ENCODE measurements at places on chromosomes 12 and 14.
A peak's percentile ranks its signal among the peaks of the same experiment; 100 is the strongest.

GRCh38 chr12:125105600-125105999, 40.4 kb downstream of the AACS start:
- no peak for DNase-seq

DNA sequence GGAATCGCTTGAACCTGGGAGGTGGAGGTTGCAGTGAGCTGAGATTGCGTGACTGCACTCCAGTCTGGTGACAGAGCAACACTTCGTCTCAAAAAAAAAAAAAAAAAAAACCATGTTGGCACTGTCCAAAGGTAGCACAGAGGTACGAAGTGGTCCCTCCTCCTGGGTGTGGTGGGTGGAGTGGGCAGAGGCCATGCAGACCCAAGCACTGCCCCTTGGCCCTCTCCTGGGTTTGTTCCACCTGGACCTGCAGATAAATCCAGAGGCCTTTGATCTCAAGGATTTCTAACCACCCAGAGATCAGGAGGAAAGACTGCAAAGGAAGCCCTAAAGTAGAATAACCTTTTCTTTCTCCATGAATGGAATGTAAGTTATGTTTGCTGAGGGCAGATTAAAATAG, 8.7 kb upstream of the GALNT6 start:
- no peak for DNase-seq

- peak; percentile 16 for DNase-seq
These were observed 141.2 kb downstream of the SYNE2 start for GRCh38 chr14:63993992-63994391.

- DNase-seq: peak; percentile 84
These were observed 43.6 kb downstream of the IRF2BPL start for GRCh38 chr14:76984787-76985375.

DNA sequence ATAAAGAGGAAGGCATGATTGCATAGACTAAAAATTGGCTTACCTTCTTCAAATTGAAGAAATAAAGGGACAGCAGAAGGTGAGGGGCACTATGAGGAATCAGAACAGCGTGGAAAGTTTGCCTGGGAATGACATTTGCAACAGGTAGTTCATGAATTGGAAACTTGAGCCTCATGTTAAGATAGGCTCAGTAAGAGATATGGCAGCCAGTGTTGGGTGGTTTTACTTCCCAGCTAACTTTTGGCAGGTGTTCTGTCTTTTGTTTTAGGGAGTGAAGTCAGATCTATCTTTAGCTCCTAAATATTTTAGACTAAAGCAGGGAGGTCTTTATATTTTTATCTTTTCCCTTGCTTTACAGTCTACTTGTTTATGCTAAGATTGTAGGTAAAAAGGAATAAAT, 122.4 kb downstream of the ANO6 start:
- DNase-seq: no peak

DNA sequence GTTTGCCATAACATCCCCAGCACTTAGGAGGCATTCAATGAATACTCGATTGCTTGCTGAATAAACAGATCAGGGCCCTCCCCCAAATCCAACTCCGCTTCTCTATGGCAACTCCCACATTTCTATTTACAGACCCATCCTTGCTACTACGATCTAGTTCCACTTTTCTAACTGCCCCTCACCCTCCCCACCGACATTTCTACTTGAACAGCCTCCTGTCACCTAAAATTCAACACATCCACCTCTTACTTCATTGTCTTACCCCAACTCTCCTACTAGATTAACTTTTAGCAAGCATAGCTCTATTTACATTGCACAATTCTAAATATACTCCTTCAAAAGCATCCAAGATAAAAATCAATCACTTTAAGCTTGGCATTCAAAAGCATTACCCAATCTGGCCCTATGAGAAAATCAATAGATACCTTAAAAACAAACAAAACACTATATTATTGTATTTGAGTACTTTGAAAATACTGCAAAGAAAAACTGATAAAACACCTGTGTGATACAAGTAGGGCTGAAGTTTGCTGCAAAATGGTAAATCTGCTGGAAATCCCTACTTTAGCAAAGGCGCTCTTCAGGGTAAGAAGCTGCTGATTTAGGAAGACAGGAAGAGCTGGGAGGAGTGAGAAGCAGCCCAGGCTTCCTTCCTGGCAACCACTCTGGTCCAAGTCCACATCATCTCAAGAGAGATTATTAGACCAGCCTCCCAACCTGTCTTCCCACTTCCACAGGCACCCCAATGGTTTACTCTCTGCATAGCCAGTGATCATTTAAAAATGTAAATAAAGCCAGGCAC, 96.4 kb downstream of the HECTD4 start:
- DNase-seq: no peak

DNA sequence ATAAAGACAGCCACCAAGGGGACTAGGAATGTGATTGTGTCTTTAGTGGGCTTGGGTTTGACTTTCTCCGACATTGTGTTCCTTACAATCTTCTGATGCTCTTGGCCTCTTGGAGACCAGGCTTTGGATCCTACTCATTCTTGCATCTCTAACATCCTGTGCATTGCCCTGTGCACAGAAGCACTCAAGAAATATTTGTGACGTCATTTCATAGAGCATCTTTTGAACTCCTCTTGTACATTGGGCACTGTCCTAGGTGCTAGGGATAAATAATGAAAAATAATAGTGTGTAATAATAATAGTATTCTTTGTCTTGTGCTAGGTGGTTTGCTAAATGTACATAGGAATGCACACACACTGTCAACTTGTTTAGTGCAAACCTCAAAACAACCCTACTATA, 108.8 kb upstream of the LHX5 start:
- DNase-seq: no peak

- no peak for DNase-seq
These were observed 103.4 kb upstream of the VASH1 start for GRCh38 chr14:76657846-76658245.

DNA sequence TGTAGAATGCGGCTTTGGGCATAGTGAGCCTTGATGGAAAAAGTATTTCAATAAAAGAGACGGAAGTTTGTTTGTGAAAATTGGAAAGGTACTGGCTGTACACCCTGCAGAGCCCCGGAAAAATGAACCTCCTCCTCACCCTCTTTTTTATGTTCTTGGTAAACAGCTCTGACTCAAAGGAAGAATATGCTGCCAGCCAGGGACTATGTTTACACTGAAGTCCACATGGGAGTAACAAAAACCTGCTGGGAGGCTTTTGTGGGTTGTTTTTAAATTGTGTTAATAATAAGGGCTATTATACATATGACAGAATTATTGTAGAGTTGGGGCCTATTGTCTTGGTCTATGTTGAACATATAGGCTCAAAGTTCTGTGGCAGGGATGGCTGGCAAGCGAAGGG, 70.7 kb downstream of the TTC8 start:
- peak; percentile 83 for DNase-seq

GRCh38 chr14:60691383-60692113, 32.6 kb downstream of the SIX4 start:
- no peak for DNase-seq

GRCh38 chr12:11717519-11717961, 68.1 kb downstream of the ETV6 start:
- DNase-seq: peak; percentile 78

DNA sequence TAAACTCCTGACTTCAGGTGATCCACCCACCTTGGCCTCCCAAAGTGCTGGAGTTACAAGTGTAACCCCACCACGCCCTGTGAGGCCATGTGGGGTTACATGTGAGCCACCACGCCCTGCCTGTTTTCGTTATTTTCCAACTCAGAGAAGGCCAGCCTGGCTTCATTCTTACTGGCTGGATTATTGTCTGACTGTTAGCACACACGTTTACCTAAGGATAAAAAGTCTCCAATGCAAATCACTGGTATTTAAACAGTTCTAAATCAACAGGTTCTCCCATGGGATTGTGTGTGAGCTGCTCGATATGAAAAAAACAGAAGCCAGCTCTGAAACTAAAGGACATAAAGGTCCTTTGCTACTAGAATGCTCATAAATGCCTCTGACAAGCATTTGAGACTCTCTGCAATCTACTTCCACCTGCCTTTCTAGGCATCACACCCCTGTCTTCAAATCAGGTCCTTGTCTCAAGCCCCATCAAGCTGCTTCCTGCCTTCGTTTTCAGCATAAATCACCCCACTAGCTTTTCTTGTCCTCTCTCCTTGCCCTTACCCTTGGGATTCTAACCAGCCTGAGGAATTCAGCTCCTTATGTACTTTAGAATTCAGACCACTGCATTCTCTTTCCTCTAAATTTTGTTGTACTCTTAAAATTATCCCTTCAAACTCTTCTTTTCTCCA, 265.0 kb downstream of the DUSP6 start:
- DNase-seq: no peak

GRCh38 chr12:123034865-123035264, 54.4 kb downstream of the ARL6IP4 start:
- peak; percentile 49 for DNase-seq

DNA sequence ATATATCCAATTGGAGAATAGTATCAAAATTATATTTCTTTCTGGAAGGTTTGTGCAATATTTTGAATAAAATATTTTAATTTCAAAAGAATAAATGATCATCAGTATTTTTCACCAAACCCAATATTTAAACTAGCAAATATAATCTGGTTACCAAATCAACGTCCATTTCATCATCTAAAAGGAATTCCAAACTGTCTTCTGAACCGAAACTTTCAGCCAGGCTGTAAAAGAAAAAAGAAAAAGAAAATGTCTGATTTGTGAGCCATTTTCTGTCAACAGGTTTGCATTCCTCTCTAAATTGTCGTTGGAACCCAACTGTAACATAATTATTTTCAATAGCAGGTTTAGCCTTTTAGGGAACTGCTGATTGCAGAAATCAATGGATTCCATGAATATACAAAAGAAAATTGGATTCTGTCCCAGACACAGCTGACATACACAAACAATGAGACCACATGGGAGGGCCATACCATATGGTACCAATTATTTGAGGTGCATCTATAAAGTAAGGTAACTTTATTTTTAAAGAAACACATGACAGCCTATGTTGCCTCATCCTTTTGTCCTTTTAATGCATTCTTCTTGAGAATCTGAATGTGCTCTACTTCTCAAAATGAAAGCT, 22.7 kb downstream of the SNRPF start:
- peak; percentile 50 for DNase-seq

DNA sequence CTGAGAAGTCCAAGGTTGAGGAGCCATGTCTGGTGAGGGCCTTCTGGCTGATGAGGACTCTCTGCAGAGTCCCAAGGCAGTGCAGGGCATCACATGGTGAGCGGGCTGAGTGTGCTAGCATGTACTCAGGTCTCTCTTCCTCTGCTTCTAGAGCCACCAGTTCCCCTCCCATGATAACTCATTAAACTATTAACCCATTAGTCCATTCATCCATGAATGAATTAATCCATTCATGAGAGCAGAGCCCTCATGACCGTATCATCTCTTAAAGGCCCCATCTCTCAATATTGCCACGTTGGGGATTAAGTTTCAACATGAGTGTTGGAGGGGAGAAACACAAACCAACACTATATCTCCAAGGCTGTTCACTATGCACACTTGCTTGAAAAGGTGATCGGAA, 83.7 kb downstream of the TMEM30B start:
- no peak for DNase-seq

DNA sequence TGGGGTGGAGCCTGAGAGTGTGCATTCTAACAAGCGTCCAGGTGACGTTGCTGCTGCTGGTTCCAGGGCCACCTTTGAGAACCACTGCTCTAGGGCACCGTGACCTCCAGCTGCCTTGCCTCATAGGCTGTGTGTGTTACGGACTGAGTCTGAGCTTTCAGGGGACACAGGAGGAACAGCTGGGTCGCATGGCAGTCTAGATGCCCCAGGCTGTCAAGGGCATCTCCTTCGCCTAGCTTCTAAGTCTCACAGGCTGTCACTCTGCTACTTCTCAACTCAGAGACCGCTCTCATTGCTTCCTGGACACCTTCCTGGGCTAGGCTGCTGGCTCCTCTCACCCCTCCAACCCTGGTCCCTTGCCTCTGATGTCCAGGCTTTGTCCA, 965 bp downstream of the KRT73 start:
- DNase-seq: no peak

DNA sequence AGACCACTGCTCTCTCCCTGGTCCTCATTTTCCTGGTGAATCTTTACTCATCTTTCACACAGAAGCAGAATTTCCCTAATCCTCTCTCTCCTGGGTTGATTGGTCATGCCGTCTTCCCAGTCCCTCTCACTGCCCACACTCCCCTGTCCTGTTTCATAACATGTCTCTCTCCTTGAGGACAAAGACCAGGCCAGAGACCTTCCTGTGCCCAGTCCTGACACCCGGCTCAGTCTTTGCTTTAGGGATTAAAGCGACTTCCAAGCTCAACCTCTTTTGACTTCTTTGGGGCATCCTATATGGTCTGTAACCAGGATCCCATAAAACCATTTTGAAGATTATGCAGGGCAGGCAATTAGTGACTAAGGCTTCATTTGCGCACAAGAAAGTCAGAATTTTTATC, 105.5 kb downstream of the BCL11B start:
- no peak for DNase-seq

- no peak for DNase-seq
These were observed 14.3 kb downstream of the DEGS2 start for GRCh38 chr14:100144996-100145646.

- no peak for DNase-seq
These were observed 794.3 kb upstream of the NOVA1 start for GRCh38 chr14:27392153-27392552.

DNA sequence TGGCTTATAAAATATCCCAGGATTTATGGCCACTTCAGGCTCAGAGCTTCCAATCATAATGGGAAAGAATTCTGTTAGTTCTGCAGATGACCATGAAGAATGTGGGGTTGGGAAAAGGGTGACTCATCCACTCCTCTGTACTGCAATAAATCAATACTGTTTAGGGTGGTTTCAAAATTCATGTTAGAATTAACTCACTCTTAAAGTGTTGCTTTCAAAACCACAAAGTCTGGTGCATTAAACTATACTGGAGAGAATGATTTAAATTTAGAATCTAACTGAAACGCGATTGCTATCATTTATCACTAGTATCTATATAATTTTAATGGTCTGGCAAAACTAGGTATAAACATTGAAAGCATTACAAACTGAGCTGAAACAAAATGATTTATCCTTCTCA, 798 bp downstream of the CCDC198 start:
- peak; percentile 49 for DNase-seq

DNA sequence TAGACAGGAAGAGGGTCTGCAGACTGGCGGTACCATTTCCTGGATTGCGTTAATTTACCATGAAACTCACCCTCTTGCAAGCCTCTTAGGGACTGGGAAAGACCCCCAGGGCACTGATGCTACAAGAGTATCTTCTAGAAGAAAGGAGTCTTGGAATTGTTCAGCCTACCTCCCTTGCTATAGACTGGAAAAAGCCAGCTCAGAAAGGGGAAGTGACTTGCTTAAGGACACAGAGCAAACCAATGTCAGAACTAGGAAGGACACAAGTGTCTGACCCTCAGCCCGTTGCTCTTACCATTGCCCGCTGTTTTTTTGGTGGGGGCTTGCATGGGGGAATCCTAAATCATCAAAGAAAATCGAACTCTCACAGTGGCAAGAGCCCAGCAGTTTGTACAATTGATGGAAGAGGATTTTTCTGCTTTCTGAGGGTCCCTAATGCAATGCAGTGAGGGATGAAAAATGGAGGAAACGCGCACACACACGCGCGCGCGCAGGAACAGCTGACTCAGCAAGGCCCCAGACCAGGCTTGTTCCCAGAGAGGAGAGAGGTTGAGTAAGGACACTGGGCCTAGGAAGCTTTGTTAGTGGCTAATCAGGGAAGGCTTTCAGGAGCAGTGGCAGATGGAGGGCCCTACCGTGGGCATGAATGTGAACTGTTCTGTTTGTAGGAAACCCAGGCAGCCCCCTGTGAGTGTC, 50.9 kb downstream of the RIN3 start:
- no peak for DNase-seq

- DNase-seq: no peak
These were observed 258.6 kb upstream of the FOXN3 start for GRCh38 chr14:89675590-89675989.
